Mesenchymal stem cell (in vitro differentiated cells and primary cell): ENCODE measurements at places on chromosomes 6 and 20.
A peak's percentile ranks its signal among the peaks of the same experiment; 100 is the strongest.

- DNase-seq = peak; percentile 30
Measured at GRCh38 chr6:21595285-21596144, 2.0 kb downstream of the SOX4 start.

DNA sequence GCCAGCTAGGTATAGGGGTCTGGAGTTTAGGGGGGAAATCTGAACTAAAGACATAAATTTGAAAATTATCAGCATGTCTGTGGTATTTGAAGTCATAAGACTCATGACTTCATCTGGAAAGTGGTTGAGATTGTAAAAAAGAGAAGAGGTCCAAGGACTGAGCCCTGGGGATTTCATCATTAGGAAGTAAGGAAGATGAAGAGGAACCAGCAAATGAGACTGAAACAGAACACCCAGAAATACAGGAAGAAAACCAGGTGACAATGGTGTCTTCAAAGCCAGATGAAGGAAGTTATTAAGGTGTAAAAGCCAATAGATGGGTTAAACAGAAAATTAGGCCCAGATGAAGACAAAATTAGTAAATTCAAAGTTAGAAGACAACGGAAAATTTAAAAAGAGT lies 49.1 kb upstream of the UBR2 start:
- no peak for DNase-seq

DNA sequence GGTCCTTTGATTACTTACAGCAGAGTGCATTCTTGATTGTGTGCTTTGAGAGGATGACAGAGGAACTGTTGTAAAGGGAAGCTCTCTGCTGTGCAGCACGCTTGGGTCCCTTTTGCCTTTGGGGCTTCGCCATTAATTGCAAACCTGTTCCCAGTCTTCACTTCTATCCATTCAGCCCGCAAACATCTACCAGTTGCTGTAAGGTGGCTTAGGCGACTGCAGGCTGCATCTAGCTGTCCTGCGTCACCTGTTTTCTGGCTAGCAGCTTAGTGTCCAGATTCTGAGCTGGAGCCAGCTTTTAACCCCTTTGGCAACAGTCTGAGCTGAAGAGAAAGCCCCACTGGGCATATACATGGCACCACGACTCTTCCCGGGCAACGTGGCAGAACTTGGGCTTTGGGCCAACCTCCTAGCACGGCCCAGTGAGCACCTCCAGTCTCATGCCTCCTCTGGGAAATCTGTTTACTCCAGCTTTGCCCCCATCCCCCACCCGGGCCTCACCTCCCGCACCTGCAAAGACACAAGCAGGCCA lies 2.5 kb upstream of the FASTKD5 start:
- DNase-seq = no peak

DNA sequence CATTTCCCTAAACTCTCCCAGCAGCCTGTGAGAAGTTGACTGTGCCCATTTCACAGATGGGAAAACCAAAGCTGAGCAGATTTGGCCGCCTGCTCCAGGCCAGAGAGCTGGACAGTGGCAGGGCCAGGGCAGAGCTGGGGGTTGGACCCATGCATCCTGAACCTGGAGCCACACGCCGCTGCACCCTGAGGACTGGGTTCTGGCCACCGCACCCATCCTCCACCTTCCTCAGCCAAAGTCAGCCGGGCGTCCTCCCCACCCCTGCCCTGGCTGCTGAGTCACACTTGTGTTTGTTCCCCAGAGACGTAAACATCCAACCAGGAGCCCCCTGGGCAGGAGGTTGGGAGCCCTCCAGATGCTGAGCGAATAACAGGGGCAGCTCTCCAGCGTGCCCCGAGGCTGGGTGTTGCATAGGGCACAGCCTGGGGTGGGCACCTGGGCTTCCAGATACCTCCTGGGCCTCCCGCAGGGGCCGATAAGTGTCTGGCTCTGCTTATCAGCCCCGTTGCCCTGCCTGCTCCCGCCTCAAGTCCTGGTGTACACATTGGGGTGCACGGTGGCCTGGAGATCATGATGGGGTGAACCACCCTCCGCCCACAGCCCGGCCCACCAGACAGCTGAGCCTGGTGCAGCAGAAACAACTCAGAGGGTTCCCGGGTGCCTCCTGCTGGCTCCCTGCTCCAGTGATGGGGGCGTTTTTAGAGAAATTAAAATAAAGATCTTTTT lies 23.8 kb downstream of the RBM38 start:
- DNase-seq = peak; percentile 44

DNA sequence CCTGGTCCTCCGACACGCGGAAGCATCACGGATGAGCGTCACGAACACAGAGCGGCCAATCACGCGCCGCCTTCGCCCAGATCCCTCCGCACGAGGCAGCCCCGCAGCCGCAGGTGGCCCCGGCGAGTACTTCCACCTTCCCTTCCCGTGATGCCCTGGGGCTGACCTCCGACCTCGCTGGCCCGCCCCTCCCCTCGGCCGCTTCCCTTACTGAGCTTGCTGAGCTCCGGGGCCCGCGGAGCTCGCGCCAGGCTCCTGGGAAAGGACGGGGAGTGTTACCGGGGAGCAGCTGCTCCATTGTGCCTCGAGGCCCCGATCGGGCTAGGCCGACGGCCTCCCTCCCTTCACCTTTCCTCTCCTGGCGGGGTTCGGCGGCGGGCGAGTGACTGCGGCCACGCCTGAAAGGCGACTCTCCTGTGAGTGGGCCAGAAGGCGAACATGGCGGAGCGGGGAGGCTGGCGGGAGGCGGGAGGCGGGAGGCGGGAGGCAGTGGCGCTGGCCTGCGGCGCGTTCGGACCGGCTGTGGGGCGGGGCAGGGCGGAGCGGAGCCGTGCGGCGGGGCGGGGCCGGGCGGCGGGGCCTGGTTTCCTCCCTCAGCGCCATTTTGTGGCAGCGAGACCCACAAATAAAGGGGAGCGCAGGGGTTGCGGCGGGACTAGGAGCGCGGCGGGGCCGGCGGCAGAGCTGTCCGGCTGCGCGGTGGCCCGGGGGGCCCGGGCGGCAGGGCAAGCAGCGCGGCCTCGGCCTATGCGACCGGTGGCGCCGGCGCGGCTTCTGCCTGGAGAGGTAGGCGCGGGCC lies at the start of gene WTAP:
WTAP (plus strand) TSS at position 589 of the 799 bp plus-strand sequence. CDS start 8,760 bp downstream, outside the sequence.
- DNase-seq = peak; percentile 95
